Mucosa of gallbladder (tissue), 1 donor: ENCODE measurements at places on chromosomes 16 and 17.

GRCh38 chr17:10737168-10737622 is 7.4 kb upstream of the TMEM220 start:
- peak; percentile 91 for DNase-seq

DNA sequence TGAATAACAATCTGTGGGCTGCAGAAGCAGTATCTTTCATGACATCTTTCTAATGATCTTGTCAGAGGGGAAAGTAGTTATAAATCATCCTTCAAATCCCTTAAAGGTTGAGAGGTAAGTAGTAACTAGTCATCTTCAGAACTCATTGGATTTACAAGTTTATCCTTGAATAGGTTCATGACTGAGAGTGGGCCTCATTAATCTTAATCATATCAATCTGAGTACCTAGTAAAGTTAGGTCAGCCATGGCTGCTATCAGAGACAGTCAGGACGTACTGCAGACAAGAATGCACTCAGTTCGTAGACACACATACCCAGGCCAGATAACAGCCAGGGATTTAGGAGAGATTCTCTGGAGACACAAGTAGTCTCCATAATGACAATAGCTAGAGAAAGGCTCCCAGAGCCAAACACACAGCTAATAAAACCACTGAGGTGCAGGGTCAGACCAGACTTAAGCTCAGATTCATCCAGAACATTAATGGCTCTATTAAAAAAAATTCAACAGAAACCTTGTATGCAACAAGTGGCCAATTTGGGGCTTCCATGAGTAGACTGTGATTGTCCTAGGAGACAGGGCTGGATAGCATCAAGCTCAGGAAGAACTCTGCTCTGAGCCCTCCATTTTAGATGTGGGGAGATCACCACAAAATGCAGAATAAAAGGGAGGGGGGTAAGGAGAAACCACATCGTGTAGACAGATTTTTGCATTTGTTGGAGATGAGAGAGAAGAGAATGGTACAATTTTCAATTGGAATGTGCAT is 65.8 kb downstream of the TBX4 start:
- no peak for DNase-seq

- no peak for DNase-seq
Observed at GRCh38 chr16:62249069-62249468, 212.8 kb upstream of the CDH8 start.

GRCh38 chr16:12020009-12020408 is 43.5 kb downstream of the SNX29 start:
- DNase-seq: no peak

DNA sequence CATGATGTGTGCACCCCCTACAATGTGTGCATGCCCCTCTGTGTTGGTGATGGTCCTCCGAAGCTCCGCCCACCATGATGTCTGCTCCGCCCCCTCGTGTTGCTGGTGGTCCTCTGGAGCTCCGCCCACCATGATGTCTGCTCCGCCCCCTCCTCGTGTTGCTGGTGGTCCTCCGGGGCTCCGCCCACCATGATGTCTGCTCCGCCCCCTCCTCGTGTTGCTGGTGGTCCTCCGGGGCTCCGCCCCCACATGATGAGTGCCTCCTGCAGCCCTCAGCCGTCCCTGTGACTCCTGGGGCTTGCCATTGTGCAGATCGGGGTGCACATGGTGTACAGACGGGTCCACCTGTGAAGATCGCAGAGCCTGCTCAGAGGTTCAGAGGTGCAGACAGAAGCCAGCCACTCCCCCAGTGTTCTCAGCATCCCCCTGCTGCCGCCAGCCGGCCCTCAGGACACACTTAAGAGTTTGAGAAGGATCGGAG is 129.1 kb upstream of the CHMP6 start:
- DNase-seq: no peak

DNA sequence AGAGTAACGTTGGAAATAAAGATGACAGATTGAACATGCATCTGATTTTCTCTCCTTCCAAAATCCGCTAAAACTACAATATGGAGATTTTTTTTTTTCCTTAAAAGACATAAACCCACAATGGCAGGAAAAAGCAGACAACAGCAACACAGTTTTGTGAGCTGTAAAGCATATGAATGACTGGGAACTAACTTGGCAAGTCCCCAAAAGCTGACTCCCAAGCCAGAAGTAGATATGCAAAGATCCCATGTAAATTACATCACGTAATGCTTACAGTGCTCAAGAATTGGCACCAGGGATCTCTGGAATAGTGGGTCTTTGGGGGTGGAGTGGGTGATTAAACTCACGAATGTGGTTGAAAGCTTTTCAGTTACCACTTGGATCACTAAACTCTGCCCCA is 106.6 kb downstream of the ELAC2 start:
- DNase-seq: no peak

DNA sequence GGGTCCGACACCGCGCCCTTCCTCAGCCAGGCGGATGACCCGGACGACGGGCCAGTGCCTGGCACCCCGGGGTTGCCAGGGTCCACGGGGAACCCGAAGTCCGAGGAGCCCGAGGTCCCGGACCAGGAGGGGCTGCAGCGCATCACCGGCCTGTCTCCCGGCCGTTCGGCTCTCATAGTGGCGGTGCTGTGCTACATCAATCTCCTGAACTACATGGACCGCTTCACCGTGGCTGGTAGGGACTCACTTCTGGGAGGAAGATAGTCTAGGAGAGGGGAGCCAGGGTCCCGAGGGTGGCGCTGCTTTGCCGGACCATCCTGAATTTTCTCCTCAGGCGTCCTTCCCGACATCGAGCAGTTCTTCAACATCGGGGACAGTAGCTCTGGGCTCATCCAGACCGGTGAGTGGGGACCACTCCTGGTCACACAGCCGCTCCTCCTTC is 601 bp downstream of the SPNS1 start:
- DNase-seq: no peak

- no peak for DNase-seq
Observed at GRCh38 chr16:17327664-17328335, 143.0 kb downstream of the XYLT1 start.

DNA sequence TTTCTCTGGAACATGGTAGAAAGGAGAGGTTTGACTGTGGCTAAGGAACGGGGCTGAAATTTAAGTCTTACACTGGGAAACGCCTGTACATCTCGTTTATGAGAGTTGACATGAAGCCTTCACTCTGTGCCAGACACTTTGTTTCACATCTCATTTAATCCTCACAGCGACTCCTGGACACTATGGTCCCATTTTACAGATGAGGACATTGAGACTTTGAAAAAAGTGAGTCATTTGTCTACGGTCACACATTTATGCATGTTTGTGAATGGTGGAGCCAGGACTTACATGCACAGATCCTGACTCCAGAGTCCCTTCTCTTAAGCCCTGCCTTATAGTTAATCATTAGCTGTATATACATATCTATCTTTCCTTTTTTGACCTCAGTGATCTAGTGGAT is 318.4 kb upstream of the EEF2KMT start:
- no peak for DNase-seq

DNA sequence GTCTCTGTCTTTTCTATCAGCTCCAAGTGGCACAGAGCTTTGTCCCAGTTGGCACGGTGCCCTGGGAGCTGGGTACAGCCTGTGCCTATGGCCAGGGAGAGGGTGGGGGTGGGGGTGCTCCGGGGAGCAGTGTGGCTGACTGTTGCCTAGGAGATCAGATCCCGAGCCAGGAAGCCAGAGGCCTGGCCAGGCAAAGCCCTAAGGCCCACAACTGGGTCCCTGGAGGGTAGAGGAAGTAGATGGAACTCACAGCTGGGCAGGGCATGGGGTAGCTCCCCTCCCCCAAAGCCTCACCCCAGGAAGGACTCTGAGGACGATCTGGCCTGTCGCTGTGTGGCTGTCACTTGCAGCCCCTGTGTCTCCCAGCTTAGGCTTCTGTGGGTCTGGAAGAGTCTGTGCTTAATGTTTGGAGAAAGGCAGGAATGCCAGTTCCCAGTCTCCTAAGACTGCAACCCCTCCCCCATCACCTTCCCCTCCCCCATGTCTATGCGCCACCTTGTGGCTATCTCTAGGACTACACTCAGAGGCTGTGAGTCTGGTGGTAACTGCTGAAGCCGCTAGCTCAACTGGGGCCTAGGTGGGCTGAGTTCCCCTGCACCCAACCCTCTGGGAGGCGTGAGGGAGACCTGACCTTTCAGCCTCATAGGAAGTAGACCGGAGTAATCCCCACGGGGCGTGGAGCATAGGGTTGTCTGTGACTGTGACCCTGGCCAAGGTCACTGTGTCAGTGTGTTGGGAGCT is 12.6 kb downstream of the THRA start:
- peak; percentile 77 for DNase-seq

GRCh38 chr17:13835151-13835550 is 233.4 kb upstream of the HS3ST3A1 start:
- DNase-seq: no peak

DNA sequence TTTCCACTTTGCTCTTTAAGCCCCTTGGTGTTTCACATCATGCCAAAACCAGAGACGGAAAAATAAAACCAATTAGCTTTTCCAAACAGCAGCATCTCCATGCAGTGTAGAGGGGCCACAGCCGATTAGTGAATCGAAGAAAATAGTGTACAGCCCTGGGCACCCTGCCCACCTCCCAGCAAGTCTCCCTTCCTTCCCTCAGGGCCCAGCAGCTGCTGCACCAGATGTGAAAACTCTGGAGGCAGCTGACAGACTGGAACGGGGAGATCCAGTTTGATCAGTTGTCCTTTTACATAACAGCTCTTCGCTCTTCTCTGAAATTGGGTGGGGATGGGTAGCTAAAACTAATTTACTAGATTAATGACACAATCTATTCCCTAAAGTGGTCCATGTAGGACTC is 19.3 kb downstream of the TMEM11 start:
- no peak for DNase-seq

GRCh38 chr17:10739386-10739785 is 9.6 kb upstream of the TMEM220 start:
- DNase-seq: no peak

DNA sequence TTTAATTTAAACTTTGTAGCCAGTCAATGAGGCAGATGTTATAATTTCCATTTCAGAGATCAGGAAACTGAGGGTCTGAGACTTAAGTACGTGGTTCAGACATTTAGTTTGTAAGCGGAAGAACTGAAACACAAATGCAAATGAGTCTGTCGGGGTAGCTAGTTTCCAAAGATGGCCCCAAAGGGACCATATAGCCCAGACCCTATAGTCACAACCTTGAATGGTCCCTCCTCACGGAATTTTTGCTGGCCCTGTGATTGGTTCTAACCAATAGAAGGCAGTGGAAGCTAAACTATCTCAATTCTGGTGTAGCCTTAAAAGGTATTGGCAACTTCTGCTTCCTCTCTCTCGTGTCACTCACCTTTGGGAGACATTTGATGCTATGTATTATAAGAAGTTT is 7.5 kb upstream of the BCO1 start:
- no peak for DNase-seq

DNA sequence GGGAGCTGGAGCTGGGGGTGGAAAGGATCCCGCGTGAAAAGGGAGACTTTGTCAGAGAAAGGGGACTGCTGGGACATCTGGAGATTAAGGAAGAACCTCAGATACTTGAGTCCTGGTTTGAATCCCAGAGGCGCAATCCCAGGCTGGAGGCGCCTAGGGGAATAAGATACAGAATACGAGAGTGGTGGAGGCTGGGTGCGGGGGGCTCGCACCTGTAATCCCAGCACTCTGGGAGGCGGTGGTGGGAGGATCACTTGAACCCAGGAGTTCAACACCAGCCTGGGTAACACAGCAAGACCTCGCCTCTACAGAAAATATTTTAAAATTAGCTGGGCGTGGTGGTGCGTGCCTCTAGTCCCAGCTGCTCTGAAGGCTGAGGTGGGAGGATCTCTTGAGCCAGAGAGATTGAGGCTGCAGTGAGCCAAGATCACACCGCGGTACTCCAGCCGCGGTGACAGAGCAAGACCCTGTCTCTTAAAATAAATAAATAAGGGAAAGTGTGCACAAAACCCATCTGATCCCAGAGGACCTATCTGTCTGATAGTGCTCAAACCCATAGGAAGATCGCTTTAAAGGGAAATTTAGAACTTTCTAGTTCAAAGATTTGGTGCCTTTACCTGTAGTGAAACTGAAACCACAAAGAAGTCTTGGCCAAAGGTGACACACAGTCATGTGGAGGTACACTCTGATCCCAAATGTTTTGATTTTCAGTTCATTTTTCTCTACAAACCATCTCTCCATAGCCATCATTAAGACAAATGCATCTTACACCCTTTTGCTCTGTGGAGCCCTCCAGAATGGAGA is 617 bp upstream of the SCRN2 start:
- DNase-seq: no peak

DNA sequence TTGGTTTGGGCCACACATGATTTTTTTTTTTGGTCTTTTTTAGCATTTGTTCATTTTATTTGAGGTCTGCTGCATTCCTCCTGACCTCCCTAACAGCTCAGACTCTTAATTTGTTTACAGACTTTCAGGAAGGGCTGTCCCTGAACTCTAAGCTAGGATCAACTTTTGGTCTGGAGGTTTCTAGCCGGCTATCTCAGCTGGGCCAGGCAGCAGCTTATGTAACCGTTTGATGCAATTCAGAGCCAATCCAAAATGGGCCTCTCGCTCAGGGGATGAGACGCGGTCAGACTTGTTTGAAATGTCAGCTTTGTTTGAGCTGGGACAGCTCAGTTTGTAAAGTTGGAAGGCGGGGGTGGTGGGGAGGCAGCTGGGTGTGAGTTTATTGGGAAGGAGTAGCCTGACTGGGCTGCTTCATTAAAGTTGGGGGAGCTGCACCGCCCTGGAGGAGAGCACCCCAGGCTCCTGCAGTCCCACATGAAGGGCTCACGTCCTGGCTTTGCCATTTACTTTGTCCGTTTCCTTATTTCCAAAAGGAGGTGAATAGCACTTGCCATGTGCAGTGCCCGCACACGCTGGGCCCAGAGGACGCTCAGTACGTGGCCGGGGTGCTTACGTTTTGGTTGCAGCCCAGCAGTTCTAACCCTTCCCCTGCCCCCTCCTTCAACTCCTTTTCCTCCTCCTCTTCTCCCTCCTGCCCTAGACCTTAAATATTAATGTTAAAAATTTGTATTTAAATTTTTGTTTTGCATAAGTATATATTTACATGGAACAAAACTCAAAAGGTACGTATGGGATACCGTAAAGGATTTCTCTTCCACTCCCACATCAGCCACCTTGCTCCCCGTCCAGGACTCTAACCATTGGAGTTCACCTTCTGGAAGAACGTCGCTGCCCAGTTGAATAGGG is 121.2 kb downstream of the SNX29 start:
- DNase-seq: peak; percentile 58

- DNase-seq: no peak
Observed at GRCh38 chr17:49729069-49729468, 21.3 kb upstream of the SLC35B1 start.

- no peak for DNase-seq
Observed at GRCh38 chr16:67723151-67723910, 4.2 kb upstream of the GFOD2 start.

- DNase-seq: peak; percentile 70
Observed at GRCh38 chr17:17077861-17078732, 35.8 kb downstream of the MPRIP start.

DNA sequence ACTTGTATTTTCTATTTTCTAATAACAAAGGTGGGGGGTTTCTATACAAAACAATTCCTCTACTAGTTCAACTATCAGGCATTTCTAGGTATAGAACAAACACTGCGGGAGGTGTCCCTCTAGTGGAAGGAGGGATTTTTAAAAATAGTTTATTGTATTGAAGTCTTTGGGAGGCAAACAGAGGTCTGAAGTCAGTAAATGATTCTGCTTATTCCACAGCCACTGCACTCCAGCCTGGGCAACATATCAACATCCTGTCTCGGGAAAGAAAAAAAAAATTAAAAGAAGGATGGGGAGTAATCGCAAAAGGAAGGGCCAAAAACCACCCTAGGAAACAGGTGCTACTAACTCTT is 648 bp upstream of the ERCC4 start:
- no peak for DNase-seq
